ENCODE measurements at places on chromosomes 12 and 14.

DNA sequence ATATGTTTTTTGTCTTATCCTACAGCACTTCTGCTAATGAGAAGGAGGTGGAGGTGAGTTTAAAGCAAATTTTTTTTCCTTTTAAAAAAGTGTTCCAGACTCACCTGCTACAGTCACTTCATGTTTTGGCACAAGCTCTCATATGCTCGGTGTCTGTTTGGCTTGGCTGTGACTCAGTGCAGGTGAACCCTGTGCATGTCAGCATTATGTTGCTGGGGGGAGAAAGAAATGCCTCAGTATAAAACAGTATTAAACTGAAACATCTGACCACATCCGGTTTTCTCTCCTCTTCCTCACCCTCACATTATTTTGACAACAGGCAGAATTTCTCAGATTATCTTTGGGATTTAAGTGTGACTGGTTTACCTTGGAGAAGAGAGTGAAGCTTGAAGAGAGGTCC, 105.2 kb downstream of the DNAI7 start:
- no peak for DNase-seq

GRCh38 chr12:3302401-3303041, 188.5 kb upstream of the PRMT8 start:
- no peak for DNase-seq

DNA sequence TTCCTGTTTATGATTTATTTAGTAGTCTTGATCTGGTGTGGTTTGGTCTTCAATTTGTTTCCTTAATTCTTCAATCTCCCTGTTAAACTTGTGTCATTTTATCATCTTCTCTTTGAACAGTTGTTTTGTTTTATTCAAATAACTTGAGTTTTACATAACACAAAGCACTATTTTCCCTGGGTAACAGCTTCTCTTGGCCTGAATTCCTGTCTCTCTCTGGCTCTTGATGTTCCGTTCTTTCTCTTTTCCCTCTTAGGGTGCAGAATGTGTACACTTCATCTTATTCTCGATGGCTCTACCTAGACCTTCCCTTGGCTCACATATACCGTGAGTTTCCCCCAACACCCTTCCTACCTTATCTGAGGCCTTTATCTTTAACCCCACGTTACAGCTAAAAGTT, 36.8 kb upstream of the VPS33A start:
- no peak for DNase-seq

- no peak for DNase-seq
These were observed 140.0 kb downstream of the DPF3 start for GRCh38 chr14:72753879-72754400.

- no peak for DNase-seq
These were observed 58.5 kb downstream of the NUAK1 start for GRCh38 chr12:106080041-106080790.

GRCh38 chr12:52526511-52526951, 6.3 kb upstream of the KRT5 start:
- DNase-seq, result no peak
